ENCODE measurements at places on chromosomes 4 and X.

- DNase-seq = no peak
These were observed 161.1 kb upstream of the NDST4 start for GRCh38 chr4:115274545-115274944.

DNA sequence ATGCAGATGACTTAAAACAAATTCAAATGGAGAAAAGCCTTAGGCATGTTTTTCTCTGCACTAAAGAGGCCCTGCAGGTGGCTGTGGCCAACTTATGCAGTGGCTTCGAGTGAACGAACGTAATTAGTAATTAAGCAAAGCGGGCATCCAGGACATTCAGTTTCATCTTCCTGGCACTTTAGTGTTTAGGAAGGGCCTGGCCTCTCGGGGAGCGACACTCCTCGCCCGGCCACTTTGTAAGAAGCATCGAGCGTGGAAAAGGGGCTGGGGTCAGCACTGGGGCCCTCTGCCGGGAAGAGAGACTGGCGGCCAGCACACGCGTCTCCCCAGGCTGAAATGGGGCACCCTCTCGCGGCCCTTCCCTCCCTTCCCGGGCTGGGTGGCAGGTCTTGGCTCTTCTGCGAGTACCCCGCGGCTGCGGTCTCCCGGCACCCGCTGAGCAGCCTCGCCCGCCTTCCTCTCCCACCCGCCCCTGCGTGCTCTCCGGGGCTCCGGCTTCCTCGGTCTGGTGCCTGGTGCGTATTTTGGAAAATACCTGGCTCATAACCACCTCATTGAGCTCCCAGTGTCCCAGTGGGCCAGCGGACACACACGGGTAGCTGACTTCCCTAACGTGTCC, 677 bp upstream of the CYP4V2 start:
- no peak for DNase-seq

DNA sequence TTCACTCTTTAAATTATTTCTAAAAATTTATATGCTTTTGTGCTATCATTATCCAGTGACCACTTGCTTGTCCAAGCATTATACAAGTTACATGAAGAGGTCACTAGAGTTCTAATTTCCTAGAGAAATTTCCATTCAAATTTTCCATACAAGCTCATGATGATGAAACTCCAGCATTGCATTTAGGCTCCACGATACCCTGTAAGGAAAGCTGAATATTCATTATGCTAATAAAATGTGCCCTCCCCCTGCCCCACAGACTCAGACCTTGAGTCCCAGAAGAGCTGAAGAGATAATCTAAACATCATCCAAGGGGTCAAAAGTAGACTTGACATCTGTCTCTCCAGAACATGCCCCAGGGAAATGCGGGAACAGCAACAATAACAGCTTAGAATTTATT, 19.6 kb upstream of the FAM156A start:
- no peak for DNase-seq

DNA sequence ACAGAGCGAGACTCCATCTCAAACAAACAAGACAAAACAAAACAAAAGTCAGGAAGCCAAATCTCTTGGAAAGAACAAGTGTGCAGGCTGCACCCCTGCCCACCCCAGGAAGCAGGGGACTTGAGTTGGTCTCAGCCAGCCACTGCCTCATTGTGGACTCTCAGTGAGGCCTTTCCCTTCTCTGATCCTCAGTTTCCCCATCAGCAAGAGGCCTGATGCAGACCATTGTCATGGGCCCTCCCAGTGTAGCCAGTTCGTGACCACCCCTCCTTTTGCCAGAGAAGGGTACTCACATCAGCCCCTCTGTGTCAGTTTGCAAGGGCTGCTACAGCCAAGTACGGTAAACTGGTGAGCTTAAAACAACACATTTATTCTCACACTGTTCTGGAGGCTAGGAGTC, 48.9 kb upstream of the MAMLD1 start:
- no peak for DNase-seq

GRCh38 chrX:78957768-78958130, 12.6 kb downstream of the P2RY10 start:
- no peak for DNase-seq

DNA sequence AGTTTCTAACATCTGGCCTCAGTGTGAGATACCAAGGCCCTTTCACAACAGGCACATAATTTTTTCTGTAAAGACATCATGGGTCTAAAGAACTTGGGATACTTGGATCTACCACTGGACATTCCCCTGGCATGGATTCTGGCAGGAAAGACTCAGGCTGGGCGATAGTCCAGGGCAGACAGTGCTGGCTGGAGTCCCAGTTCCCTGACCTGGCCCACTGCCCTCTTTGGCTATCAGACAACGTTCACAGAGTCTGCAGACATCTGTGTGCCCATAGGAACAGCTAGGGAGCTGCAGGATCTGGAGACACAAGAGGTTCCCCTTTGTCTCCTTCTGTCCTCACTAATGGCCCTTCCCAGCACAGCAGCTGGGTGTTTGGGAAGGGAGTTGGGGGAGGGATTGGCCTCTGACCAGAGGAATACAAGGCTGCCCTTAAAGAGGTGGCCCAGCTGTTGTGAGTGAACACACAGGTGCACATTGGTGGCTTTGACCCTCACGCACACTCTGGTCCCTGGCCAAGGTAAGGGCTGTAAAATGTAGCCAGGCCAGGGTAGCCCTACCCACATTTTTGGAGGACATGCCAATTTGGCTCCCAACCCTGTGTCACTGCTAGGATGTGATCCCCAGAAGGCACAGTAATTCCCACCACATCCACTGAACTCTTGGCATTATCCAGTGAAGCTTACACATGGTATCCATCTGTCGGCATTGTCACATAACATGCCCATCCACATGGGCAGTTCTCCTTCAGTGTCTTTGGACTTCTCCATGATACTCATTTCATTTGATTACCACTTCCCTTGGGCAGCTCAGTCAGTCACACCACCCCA, 72.3 kb downstream of the SOX3 start:
- no peak for DNase-seq

DNA sequence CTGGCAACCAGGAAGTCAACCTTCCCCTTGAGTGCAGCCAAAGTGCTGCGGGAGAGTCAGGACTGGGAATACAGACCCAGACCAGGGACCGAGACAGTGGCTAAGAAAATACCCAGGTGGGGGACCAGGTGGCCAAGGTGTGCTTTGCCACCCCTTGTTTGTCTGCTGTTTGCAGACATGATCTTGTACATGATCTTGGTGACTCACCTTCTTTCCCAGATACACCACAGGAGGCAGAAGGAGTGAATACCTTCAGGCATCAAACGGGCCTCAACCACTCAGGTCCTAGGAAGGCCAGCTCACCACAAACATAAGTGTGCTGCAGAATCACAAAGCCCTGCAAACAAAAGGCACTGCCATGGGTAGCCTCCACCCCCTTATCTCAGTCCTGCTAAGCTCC, 62.0 kb downstream of the CNGA2 start:
- DNase-seq = no peak

GRCh38 chr4:124322234-124323065, 390.1 kb downstream of the ANKRD50 start:
- no peak for DNase-seq

Measured in activated naive CD8-positive, alpha-beta T cell treated with anti-CD3 and anti-CD28 coated beads, Interleukin-2, amount 50 U/mL, for 16 hours (primary cell).